Immature natural killer cell (primary cell): ENCODE measurements at places on chromosomes 1 and 21. TPM values are rescaled to one million over a fixed set of nuclear protein-coding genes. Genes with fewer than 3 reads are reported as not detected.

GRCh38 chr1:33259879-33260278 is 3.6 kb downstream of the ZNF362 start:
- H3K36me3 ChIP-seq, result no peaks in the 10 kb centered on the region
- H3K27ac ChIP-seq, result no peak overlapping the region
- H3K4me1 ChIP-seq, result peaks cover 50% of the 10 kb centered on the region
- no peak for DNase-seq
- peaks cover 3% of the 10 kb centered on the region for H3K27me3 ChIP-seq

GRCh38 chr1:57616921-57617320 is 193.1 kb upstream of the DAB1 start:
- H3K27ac ChIP-seq, result no peak overlapping the region
- H3K36me3 ChIP-seq, result no peaks in the 10 kb centered on the region
- H3K4me1 ChIP-seq, result peaks cover 5% of the 10 kb centered on the region
- no peak for DNase-seq
- H3K4me3 ChIP-seq, result no peak overlapping the region

GRCh38 chr1:174605198-174605597 is 157.4 kb downstream of the GPR52 start:
- H3K27ac ChIP-seq, result no peak overlapping the region
- peaks cover 17% of the 10 kb centered on the region for H3K36me3 ChIP-seq
- no peak for DNase-seq
- peaks cover under 1% of the 10 kb centered on the region for H3K4me1 ChIP-seq

- H3K27me3 ChIP-seq, result peaks cover 4% of the 10 kb centered on the region
- H3K27ac ChIP-seq, result no peak overlapping the region
- no peaks in the 10 kb centered on the region for H3K4me1 ChIP-seq
These were observed 93.1 kb upstream of the ETS2 start for GRCh38 chr21:38712664-38713063.

The CD247 gene
- polyA plus RNA-seq, result 1,466 TPM

The INAVA gene
- polyA plus RNA-seq, result 0.10 TPM

GRCh38 chr21:32184485-32184884 is 94.4 kb downstream of the MIS18A start:
- no peaks in the 10 kb centered on the region for H3K36me3 ChIP-seq
- DNase-seq, result no peak
- H3K27me3 ChIP-seq, result peaks cover 9% of the 10 kb centered on the region
- no peak overlapping the region for H3K4me3 ChIP-seq
